Activated CD8-positive, alpha-beta memory T cell treated with anti-CD3 and anti-CD28 coated beads for 1 hour (primary cell): ENCODE measurements at places on chromosomes 5 and 9.

GRCh38 chr5:132385326-132386105 lies 16.0 kb downstream of the SLC22A5 start:
- DNase-seq = peak; percentile 39

GRCh38 chr5:122942164-122942914 lies 94.2 kb downstream of the PPIC start:
- no peak for DNase-seq

DNA sequence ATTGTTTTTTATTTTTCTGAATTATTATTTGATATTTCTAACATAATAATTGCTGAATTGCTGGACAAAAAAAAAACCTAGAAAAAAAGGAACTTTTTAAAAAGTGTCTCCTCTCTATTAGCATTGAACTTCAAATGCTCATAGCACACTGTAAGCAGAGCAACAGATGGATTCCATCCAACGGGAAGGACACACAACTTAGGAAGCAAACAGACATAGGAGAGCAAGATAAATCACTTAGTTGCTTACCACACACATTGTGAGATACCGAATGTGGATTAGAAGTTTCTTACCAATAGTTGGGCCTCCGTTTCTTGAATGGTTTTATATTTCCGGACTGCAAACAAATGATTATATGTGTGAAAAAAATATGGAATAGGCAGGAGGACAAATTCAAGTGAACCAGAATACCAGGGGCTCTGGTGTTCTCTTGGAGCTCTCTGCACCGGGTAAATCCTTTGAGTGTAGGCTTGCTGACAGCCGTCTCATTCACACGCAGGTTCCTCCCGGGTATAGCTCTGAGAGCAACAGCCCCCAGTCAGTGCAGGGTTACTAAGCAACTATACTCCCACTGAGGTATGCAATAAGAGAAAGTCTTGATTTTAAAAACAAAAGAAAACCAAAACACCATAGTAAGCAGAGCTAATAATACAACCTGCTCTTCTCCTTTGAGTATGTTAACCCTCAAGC lies 217.6 kb downstream of the TMEM167A start:
- no peak for DNase-seq

DNA sequence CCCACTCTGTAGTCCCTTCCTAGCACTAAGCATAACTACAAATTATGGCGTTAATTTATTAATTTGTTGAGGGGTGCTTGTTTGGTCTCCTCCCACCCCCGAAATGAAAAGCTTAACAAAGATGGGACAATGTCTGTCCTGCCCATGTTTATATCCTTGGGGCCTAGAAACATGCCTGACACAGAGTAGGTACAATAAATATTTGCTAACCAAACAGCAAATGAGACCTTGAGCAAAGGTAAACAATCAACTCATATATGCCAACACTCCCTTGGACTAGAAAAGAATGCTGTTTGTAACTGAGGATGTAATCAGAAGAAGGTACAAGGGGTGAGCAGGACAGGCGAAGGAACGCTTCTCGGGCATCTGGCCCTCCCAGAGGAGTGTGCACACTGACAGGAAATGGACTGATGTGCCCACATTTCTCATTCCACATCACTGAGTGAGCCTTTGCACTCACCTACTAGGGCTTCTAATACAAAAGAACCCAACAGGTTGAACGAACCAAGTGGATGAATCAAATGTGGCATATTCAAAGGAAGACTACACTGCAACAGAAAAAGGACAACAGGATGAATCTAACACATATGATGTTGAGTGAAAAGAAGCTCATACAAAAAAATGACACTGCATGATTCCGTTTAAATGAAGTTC lies 66.8 kb downstream of the MED27 start:
- no peak for DNase-seq

- no peak for DNase-seq
Observed at GRCh38 chr5:142684508-142685041, 1.3 kb downstream of the FGF1 start.
